ENCODE measurements at places on chromosomes 3 and 15.

- no peak for DNase-seq
Observed at GRCh38 chr3:99921986-99922385, 104.3 kb downstream of the CMSS1 start.

DNA sequence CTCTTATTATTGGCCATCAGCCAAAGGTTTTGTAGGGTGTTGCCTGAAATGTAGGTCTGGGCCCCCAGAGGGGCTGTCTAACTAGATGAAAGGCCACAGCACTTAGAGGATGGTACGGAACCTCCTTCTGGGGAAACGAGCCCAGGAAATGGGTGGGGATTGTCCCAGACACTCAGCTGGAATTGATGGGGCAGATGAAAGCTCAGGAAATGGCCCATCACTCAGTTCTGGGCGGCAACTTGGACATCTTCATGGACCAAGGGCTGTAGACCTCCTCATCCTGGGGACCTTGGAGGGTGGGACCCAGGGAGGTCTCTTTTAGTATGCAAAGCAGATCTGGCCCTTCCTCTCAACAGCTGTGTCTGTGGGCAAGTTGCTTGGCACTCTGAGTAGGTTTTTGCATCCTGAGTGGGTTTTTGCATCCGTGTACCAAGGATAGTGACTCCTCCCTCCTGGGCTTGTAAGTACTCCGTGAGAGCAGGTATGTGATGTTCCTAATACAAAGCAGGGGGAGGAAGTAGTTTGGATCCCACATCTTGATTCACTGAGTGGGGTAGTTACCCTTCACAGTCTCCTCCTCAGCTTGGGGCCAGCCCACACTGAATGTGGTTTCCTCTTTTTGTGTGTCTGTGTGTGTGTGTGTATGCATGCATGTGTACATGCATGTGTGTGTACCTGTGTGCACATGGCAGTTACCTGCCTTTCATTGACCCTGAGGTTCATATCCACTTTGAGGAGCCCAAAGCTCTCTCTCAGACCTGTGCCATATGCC is 292.0 kb downstream of the RPLP1 start:
- DNase-seq, result no peak

DNA sequence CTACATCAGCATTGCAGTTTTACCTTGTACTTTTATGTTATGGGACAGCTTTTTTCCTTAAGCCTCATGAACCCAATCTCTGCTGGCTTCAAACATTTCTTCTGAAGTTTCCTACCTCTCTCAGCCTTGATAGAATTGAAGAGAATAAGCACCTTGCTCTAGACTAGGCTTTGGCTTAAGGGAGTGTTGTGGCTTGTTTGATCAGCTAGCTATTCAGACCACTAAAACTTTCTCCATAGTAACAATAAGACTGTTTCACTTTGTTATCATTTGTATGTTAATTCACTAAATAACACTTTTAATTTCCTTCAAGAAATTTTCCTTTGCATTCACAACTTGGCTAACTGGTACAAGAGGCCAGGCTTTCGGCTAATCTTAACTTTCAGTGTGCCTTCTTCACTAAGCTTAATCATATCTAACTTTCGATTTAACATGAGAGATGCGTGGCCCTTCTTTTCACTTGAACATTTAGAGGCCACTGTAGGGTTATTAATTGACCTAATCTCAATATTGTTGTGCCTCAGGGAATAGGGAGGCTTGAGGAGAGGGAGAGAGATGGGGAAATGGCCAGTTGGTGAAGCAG is 8.1 kb upstream of the TIGIT start:
- DNase-seq, result no peak

DNA sequence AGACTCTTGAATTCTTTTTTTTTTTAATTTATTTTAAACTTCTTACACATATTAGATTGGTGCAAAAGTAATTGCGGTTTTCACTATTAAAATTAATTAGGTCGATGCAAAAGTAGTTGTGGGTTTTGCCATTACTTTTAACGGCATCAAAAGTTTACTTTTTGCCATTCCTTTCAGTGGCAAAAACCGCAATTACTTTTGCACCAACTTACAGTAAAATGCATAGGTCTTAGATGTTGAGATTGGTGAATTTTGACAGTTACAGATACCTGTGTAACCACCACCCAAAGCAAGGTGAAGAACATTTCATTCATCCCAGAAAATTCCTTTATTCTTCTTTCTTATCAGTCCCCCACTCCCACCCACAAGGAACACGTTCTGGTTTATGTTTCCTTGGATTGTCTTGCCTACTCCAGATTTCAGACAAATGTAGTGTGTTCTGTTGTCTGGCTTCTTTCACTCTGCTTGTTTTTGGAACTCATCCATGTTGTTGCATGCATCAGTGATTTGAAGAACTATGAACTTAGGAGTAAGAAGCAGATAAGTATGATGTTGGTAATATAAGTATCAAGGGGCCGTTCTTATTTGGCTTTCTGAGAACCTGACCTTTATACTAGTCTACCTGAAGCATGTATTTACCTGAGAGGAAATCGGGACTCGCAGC is 198.4 kb upstream of the UBE2E1 start:
- no peak for DNase-seq

GRCh38 chr15:73321496-73322450 is 47.0 kb downstream of the HCN4 start:
- no peak for DNase-seq

DNA sequence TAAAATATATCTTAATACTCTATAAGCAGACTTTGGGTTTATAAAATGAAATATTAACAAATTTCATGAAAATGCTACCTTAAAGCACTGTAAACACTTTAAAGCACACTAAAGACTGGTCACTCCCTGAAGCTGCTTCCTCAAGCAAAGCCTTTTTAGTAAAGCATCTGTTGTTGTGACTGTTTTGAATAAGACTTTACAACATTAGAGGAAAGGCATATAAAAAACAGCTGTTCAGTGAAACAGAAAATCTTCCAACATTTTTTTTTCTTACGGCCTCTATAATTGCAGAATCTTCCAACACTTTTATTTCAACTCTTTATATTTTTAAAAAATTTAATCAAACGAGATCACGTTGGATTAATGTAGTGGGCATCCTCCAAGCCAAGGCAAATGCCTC is 48.1 kb downstream of the GRK7 start:
- no peak for DNase-seq

- DNase-seq, result peak; percentile 2
Observed at GRCh38 chr3:36393563-36393962, 13.3 kb downstream of the STAC start.

DNA sequence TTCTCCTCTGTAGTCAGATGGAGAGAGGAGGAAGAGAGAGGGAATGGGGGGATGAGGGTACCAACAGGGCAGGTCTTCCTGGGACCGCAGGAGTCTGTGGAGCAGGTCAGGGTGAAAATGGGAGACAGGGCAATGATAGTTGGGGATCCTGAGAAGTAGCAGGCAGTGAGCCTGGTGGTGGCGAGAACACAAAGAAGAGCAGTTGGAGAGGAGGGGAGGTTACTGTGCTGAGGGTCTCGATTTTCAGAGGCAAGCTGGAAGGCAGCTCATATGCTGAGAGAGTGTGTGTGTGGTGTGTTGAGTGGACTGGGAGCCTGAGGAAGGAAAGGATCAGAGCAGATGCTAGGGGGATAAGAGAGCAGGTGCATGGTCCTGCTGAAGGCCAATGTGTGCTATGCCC is 2.1 kb upstream of the DOCK3 start:
- DNase-seq, result no peak

GRCh38 chr3:58003093-58003492 is 5.1 kb upstream of the FLNB start:
- DNase-seq, result peak; percentile 27

DNA sequence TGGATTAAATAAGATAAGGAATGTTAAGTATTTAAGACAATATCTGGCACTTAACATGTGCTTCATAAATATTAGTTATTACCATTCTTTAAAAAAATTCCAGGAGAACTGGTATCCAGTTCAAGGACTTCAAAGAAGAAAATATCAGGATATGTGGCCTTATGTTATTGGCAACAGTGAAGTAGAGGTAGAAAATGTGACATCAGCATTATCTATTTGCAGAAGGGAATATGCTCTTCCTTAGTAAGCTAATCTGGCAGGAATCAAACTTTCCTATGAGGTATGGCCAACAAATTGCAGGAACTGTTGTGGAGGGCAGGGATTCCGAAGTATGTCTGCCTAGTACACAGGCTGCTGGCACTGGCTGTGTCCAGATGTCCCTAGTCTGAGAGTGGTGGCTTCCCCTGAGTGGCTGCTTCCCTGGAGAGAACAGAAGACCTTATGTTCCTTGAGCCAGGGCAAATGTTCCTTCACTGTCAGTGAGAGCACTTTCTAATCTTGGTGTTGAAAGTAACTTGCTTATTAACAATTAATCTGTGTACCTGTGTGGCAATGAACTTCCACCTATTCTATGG is 351.7 kb upstream of the THRB start:
- no peak for DNase-seq

DNA sequence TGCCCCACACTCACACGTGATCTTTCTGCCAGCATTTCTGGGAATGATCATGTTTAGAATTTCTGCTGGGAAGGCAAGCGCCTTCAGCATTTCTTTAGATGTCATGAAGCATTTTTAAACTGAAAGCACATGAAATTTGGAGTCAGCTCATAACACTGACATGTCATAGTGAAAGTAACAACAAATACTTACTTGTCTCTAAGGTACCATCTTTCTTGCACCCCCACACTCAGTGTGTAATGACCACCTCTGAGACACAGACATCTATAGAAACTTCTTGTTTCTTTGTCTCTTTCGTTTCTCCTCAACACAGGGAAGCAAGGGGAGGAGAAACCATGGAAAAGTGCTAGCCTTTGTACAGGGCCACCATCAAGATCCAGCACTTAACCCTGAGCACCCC is 171.7 kb downstream of the RORA start:
- DNase-seq, result no peak

DNA sequence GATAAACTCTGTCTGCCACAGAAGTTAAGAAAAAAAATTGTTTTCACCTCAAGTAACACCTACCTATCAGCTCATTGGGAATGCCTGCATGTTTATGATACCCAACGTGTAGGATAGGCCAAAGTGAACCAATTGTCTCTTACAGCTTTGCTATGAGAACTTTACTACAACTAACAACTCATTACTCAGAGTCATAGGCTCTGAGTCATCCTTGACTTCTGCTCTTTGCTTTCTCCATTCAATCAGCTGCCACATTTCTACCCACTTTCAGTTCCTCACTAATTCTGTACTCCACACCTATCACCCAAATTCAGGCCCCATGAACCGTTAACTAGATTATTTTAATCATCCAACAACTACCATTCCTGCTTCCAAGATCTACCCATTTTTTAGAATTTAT is 843.9 kb downstream of the TUSC7 start:
- DNase-seq, result peak; percentile 1

GRCh38 chr3:107265526-107265925 is 111.7 kb upstream of the CCDC54 start:
- DNase-seq, result no peak

- DNase-seq, result no peak
Observed at GRCh38 chr3:46878781-46879436, 1.4 kb downstream of the PTH1R start.

DNA sequence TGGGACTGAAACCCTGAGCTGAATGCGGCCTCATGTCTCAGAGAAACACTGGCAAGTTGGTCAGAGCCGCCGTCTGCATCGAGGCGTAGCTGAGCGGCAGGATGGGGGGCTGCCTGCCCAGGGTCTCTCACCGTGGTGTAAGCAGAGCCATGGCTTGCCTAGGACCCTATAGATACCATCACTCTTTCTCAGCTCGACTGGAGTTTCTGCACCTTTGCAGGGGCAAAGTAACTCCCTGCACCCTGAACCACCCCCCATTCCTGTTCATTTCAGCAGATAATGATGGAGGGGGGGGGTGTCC is 28.4 kb upstream of the NR2E3 start:
- no peak for DNase-seq

DNA sequence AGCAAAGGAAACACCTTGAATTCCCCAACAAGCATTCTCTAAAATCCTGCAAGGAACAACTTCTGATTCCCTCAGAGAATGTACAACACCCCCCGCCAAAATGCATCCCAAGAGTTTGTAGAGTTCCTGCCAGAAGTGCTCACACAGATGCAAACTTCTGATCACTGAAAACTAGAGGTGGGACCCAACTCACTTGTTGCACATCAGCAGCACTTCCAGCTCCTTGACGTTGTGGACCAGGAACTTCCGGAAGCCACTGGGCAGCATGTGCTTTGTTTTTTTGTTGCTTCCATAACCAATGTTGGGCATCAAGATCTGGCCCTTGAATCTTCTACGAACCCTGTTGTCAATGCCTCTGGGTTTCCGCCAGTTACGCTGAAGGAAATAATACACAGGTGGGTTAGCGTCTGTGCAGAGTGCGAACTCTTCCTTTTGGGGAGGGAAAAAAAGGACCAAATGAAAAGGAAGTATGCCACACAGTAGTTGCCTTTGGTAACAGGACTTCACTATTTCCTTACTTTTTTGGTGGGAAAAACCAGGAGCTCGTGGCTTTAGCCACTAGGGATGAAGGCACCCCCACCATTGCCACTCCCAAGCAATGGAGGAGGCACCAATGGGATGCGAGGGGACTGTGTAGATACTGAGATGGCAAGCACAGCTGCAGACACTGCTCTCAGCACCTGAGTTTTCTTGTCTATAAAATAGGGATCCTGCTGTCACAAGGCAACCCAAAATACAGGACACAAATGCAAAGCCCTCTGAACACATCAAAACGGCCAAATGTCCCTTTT is 2.0 kb downstream of the RPL32 start:
- DNase-seq, result no peak

GRCh38 chr15:75201616-75202250 is at the start of gene C15orf39:
C15orf39 (plus strand) TSS chr15:75201882; CDS start chr15:75206049, 4,167 bp downstream.
- DNase-seq, result peak; percentile 85

- DNase-seq, result no peak
Observed at GRCh38 chr3:38283810-38284755, 2.0 kb downstream of the SLC22A14 start.

DNA sequence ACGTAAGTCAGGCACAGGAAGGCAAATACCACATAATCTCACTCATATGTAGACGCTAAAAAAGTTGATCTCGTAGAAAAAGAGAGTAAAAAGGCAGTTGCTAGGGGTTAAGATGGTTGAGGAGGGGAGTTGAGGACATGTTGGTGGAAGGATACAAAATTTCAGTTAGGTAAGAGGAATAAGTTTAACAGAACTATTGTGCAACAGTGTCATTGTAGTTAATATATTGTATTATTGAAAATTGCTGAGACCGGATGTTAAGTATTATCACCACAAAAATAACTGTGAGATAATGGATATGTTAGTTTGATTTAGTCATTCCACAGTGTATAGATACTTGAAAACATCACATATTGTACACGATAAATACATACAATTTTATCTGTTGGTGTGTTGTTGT is 139.1 kb downstream of the ADAMTSL3 start:
- DNase-seq, result no peak

DNA sequence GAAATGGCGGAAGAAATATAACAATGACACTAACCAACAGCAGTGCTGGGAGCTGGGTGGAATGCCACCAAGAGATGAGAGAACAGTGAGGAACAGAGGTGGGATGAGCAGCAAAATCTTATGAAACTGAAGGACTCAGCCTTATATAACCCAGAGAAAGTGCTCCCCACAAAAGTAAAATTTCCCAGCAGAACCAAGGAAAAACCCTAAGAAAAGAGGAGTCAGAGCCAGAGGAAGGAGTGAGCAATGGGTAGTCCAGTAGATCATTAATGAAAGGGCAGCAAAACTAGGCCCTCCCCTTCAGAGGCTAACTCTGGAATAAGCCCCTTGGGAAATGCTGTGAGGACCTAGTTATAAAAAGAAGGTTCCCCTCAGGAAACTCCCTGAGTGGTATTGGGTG is 24.7 kb upstream of the UBE2E1 start:
- no peak for DNase-seq

- DNase-seq, result peak; percentile 99
Observed at GRCh38 chr3:15601399-15602145, at the start of the genes BTD and HACL1. BTD (plus strand) TSS chr3:15601745; CDS start chr3:15635440, 33,695 bp downstream. HACL1 (minus strand) TSS chr3:15601569; CDS start chr3:15601463, 106 bp downstream.
